ENCODE measurements at places on chromosomes 2 and 18.

GRCh38 chr2:2846332-2847208, 515.5 kb upstream of the MYT1L start:
- DNase-seq: no peak

DNA sequence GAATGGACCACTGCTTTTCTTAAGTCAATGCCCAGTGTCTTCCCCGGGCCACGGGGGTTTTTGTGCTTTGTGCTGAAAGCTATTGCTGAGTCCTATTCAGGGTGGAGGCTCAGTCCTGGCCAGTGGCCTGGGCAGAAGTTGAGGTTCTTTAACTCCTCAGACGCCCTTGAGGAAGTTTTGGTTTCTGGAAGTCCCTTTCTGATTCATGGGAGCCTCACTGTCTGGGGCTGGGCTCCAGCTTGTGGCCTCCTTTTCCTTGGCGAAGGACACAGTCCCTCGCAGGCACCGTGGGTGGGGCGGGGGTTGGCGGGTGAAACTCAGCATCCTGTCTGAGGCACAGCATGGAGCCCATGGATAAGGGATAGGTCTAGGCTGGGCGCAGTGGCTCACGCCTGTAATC, 465.2 kb upstream of the HS6ST1 start:
- DNase-seq: no peak

DNA sequence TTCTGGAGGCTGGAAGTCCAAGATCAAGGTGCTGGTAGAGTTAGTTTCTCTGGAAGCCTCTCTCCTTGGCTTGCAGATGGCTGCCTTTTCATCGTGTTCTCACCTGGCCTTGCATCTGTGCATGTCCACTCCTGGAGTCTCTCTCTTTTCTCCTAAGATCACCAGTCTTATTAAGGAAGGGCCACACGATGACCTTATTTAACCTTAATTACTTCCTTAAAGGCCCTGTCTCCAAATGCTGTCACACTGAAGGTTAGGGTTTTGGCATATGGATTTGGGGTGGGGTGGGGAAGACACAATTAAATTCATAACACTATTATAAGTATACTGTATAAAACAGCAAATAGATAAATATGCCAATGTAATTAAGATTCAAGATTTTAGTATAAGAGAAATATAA, 402.4 kb upstream of the HS6ST1 start:
- DNase-seq: no peak

DNA sequence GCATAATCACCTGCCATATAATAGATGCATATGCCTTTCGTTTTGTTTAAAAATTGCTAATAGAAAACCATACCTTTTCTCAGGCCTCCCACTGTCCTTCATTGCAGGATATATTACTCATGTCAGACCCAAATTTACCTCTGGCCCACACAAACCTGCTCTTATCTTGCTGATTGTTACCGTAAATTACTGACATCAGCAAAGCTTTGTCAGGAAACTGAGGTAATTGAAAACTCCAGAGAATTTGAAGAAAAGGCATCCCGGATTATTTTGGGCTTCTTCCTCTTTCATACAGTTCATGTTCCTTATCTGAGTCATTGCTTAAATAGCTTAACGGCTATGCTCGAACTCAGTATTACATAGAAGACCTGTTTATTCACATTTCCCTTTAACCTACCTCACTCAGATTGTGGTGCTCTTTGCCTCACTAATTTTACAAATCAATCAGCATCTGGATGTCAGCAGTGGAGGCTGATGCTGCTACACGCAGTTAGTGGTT, 145.7 kb downstream of the ZEB2 start:
- no peak for DNase-seq

DNA sequence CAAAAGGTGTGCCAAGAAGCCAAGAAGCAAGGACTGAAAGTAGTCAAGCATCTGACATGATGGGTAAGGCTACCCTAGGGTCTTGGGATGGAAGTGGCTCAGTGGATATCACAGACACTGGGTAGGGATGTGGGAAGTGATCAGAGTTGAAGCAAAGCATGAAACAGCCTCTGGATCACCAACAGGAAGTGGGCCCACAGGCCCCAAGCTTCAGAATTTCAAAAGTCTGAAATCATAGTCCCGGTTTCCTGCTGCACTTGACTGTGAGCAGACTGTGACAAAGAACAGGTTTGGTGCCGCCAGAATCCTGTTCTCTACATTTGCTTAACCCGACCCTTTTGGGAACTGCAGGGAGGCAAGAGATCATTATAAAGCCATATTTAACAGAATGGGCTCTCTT, 57.4 kb downstream of the SP100 start:
- no peak for DNase-seq

- DNase-seq: peak; percentile 2
Measured at GRCh38 chr2:50491541-50492476, 540.1 kb downstream of the NRXN1 start.

GRCh38 chr18:36366994-36367839, 69.7 kb downstream of the FHOD3 start:
- no peak for DNase-seq

DNA sequence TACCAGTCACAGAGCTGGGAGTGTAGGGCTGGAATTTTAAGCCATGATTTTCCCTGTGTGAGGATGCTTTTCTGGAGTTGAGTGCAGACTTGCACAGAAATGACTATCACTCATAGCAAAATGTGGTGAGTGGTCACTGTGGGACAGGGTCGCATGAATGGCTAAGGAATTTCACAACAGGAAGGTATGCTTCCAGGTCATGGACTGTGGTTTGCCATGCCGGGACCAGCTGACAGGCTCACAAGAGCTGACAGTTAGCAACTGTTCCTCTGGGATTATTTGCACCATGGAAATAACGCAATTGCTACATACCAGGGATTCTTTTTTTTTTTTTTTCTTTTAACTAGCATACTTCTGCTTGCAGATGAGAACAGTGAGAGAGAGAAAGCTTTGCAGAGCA, 3.8 kb upstream of the UXS1 start:
- no peak for DNase-seq

Measured in stimulated activated CD4-positive, alpha-beta T cell treated with anti-CD3 and anti-CD28 coated beads, TNF-alpha, amount 100 ng/mL, for 24 hours (primary cell).